A673 (cell line): ENCODE measurements at places on chromosomes 5 and 9. TPM values are rescaled to one million over a fixed set of nuclear protein-coding genes. Genes with fewer than 3 reads are reported as not detected.

DNA sequence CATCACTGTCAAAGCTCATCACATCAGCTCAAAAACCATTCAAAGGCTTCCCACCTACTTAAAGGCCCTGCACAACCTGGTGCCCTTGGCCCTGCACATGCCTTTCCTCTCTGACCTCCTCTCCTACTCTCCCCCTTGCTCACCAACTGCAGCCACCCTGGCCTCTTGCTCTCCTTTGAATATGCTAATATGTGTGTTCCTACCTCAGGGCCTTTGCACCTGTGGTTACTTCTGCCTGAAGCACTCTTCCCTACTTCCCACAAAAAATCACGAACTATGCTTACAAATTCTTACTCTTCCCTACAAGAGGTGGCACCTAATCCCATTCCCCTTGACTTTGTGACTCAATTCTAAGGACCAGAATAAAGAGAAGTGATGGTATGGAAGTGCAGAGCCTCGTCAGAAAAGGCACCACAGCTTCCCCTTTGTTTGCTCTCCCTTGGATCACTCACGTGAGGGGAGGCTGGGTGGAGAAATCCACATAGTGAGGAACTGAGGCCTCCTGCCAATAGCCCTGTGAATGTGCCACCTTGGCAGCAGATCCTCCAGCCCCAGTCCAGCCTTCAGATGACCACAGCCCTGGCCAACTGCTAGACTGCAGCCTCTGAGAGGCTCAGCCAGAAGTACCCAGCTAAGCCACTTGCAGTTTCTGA, 3.2 kb upstream of the TMEM171 start:
- no peak for DNase-seq
- H3K4me3 ChIP-seq = no peak overlapping the region
- peaks cover 19% of the 10 kb centered on the region for H3K27me3 ChIP-seq

DNA sequence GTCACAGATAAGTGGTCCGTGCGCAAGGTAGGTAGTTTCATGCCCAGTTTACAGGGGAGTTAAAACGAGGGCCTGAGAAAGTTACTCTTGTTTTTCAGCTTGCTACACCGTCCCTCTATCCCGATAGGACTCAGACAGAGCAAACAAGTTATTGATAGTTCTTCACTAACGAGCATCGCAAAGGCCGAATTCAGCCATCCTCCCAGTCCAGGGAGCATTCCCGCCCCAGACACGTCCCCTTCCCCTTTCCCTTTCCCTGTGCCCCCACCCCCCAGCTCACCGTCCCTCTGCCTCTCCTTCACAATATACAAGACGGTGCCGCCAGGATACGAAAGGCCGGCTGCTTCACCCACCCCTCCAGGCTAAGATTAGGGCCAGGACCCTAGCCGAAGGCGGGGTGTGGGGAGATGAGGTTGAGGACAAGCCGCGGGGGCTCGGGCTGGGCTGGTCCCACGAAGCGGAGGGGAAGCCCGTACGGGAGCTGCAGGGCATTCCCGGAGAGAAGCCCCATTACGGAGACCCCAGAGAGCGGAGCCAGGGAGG, 599 bp downstream of the KIAA1191 start:
- H3K4me3 ChIP-seq = peak overlapping the region; percentile 95
- peaks cover 4% of the 10 kb centered on the region for H3K4me1 ChIP-seq
- peak; percentile 7 for DNase-seq
- H3K27me3 ChIP-seq = no peaks in the 10 kb centered on the region
- peaks cover 14% of the 10 kb centered on the region for H3K36me3 ChIP-seq
- peak overlapping the region; percentile 88 for H3K27ac ChIP-seq

DNA sequence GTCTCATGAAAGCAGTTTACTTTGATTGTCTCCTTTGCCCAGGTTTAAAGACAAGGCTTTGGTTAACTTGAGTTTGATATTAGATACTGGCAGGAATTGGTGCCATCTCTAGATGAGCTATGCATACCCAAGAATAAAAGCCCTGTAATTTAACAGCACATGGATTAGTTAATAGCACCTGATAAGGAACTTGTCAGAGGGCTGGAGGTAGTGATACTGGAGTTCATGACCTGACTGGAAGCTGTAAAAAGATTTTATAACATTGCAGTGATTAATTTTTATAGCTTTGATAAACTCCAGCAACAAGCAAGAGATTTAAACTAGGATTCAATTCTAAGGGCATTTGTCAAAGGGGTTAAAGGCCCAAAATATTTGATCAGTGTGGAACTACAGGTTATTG, 34.9 kb upstream of the SYK start:
- no peak overlapping the region for H3K4me3 ChIP-seq
- no peak for DNase-seq

DNA sequence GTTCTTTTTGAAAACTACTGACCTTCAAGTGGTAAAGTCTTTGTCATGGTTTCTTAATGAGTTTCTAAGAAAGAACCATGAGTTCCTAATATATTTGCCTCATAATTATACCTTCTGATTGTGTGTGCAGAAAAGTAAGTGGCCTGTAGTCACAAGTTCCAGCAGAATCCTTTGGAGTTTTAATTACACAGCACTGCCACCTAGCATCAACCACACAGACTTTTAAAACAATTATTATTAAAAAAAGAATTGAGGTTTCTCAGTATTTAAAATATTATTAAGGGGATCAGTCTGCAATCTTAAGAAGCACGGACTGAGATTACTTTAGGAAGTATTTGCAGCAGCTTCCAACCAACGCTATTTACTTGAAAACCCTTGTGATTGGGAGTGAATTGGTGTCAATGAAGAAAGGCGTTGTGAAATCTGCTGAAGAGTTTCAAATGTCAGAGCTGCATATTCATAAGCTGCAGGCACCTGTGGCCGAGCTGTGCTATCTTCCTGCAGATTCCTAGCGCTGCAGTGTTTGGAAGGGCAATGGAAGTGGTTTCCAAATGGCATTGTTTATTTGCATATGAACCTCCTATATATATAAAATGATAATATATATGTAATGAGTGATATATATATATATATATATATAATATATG, 1074.2 kb upstream of the WWC1 start:
- H3K4me1 ChIP-seq = no peaks in the 10 kb centered on the region
- DNase-seq = peak; percentile 33
- no peak overlapping the region for H3K4me3 ChIP-seq
- no peak overlapping the region for H3K27ac ChIP-seq
- no peaks in the 10 kb centered on the region for H3K27me3 ChIP-seq
- H3K36me3 ChIP-seq = no peaks in the 10 kb centered on the region

The ARID3C gene
- not detected in 2 replicates for total RNA-seq

- no peaks in the 10 kb centered on the region for H3K36me3 ChIP-seq
- H3K4me1 ChIP-seq = no peaks in the 10 kb centered on the region
- DNase-seq = no peak
- H3K27me3 ChIP-seq = no peaks in the 10 kb centered on the region
- no peak overlapping the region for H3K4me3 ChIP-seq
- no peak overlapping the region for H3K27ac ChIP-seq
These were observed 17.7 kb upstream of the IL6ST start for GRCh38 chr5:56012281-56012963.
